ENCODE measurements at places on chromosomes 2 and 18.

DNA sequence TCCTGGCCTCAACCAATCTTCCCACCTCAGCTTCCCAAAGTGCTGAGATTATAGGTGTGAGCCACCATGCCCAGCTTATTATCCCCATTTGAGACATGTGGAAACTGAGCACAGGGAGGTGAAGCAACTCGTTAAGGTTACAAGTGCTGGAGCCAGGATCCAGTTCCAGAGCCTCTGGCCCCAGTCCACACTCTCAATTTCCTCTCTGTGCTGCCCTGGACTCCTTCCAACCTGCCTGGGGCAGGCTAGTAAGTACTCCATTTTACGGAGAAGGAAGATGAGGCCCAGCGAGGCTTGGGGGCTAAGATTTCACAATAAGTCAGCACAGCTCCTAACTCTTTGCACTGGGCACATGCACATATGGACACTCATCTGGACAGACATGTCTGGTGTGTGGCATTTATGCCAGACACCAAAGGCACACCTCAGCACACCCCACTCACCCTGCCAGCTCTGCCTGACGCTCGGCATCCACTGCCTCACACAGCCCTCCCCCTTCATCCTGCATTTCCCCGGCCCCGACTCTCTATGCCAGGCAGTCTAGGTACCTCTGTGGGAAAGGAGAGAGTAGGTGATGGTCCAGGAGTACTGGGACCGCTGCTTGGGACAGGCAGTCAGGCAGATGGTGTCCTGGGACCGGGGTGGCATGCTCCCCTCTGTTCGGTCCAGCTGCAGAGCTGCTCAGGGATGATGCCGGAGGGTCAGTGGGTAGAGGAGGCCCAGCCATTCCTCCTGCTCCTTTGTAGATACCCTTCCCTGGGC lies 20.5 kb downstream of the CFAP65 start:
- DNase-seq, result no peak

DNA sequence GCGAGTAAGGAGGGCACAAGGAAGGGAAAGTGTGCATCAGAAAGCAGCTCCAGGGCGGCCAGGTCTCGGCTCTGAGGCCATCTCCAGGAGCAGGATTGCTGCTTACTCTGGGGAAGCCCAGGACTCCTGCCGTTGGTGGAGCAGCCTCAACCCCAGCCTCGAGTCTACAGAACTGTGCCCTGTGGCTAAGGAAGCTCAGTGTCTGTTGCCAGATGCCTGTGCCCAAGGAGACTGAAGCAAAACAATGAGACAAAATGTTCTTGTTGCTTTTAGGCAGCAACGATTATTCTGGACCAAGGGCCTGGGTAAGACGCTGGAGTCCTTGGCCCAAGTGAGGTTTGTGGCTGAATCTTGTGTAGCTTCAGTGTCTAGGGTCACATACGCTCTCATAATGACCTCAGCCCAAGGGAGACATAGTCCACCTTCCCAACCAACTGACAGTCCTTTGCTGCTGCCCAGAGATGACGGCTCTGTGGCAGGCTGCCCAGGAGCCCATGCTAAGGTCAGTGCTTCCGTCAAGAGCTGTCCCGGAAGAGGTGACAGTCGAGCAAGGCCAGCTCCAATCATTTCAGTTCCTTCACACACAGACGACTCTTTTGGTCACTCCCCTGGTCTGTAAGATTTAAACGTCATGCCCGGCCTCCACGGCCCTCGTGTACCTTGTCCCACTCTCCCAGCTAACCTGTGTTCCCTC lies 223.8 kb downstream of the TTC32 start:
- DNase-seq, result no peak

- DNase-seq, result no peak
Measured at GRCh38 chr18:67550872-67551520, 34.5 kb upstream of the DSEL start.

DNA sequence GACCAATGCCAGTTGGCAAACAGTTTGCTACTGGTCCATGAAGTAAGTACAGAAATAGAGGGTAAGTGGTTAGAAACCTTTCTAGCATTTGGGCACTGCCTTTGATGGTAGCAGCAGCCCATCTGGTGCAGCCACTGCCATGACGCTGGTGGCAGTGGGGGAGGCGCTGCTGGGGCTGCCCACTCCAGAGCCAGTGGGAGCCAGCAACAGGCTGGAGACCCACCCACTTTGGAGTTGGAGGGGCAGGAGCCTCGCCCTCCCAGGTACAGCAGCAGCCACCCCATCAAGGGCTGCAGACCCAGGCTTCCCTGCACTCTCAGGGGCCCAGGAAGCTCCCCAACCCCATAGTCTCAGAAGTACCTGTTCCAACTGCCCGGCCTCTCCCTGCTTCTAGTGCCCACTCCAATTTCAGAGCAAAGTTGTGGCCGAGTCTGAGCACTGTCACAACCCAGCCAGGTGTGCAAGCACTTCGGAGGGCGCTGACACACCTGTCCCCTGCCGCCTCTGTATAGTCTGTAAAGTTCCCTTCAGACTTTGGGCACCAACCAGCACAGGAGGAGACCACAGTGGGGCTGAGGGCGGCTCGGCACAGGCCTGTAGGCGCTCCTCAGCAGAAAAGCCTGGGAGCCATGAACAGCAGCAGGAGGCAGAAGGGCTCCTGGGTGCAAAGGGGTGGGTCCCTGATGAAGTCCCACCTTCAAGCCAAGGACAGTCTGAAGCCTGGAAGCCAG lies 125.6 kb upstream of the CCDC150 start:
- no peak for DNase-seq

- DNase-seq, result no peak
Measured at GRCh38 chr2:195548198-195548940, 108.7 kb upstream of the SLC39A10 start.

DNA sequence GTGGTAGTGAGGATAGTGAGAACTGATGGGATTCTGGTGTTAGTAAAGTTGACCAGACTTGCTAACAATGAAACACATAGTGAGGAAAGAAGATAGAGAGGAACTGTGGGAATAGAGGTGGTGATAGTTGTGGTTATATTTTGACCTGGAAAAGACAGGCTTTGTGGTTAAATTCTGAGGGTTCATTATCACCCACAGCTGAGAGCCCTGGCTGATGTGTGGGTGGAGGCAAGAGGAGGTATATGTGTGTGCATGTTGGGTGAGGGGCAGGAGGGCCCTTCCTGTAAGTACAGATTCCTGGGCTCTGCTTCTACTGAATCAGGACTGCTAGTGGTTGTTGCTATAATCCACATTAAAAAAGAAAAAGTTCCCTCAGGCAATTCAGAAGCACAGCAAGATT lies 26.2 kb upstream of the TMEM163 start:
- no peak for DNase-seq

- DNase-seq, result no peak
Measured at GRCh38 chr18:72630991-72631390, 86.8 kb upstream of the CBLN2 start.

DNA sequence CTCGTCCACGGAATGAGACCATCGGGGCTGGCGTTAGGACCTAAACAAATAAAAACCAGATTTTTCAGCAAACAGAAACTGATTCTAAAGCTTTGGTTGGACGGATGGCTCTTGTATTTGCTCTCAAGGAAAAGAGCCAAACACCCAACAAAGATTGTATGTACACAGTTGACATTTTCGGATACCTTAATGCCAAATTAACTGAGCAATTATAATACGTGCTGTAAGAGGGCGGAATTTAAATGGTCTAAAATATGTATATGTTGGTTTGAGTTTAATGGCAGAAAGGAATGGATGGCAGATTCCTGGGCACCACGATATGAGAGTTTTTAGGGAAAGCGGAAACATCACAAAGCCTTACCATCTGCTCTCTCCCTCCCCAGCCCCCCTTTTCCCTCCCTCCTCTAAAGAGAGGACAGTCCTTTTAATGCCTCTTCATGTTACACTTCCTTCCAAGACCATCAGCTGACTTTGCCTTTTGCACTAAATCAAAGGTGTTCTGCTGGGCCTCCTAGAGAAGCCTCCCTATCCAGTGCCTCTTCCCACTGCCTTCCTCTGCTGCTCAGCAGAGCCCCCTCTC lies 33.3 kb downstream of the STAT1 start:
- no peak for DNase-seq

- no peak for DNase-seq
Measured at GRCh38 chr18:39841482-39842365, 2113.3 kb upstream of the PIK3C3 start.

- DNase-seq, result peak; percentile 44
Measured at GRCh38 chr2:74876081-74876886, 42.4 kb downstream of the HK2 start.

DNA sequence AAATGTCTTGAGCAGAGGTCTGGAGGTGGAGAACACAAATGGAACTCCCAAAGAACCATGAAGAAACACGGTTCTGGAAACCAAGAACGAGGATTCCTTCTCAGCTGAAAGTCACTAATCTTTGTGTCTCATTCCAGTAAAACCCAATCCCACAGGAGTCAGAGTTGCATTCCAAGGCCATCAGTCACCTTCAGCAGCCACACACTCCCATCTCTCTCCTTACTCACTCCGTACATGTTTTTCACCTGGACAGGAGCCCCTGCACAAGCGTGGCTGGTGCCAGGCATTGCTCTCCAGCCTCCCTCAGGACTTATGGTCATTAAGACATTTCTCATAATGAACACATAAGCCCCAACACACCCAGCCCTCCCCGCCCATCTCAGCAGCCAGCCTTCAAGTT lies 175.4 kb upstream of the SIX2 start:
- DNase-seq, result no peak

GRCh38 chr2:13616616-13617015 lies 899.9 kb downstream of the TRIB2 start:
- no peak for DNase-seq

- DNase-seq, result no peak
Measured at GRCh38 chr2:227376656-227377396, 2.3 kb downstream of the TM4SF20 start.

- DNase-seq, result no peak
Measured at GRCh38 chr2:239552213-239552926, 151.6 kb upstream of the HDAC4 start.

DNA sequence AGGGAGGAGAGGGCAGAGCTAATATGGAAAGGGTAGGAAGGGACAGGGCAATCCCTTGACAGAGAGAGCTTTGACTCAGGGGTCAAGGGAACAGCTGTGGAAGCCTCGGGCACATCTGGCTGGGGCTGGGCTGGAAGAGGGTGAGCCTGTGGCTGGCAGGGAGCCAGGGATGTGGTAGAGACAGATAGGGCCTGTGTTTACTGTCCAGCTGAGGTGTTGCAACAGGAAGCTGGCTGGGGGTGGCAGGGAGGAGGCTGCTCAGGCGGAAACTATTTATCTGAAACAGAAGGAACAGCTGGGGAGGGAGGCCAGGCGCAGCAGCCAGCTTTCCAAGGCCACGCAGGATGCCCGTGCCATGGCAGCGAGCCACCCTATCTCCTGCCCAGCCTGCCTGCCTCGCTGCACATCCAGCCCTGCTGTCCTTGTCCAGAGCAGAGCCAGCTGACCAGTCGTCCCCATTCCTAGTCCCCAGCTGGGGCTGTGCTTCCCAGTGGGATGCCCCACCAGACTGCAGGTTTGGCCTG lies 264.7 kb downstream of the CYP26B1 start:
- peak; percentile 90 for DNase-seq

- no peak for DNase-seq
Measured at GRCh38 chr2:239049421-239050251, 201.8 kb downstream of the TWIST2 start.

GRCh38 chr2:240401308-240401707 lies 34.2 kb upstream of the GPC1 start:
- no peak for DNase-seq

DNA sequence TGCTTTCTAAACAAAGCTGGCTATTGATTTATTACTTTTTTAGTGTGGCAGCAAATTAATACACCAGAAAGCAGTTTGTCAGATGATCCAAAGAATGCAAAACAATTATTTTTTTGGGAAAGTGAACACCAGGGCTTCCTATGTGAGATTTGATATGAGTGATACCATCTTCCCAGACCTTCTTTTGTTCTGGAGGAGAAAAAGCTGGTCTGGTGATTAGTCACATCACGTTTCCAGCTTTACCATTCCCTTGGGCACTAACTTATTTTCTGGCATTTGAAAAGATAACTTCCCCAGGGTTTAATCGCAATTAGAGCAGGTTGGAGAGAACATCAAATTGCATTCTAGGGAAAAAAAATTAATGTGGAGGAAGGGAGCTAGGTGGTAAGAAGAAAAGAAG lies 182.9 kb upstream of the TANK start:
- DNase-seq, result no peak

- no peak for DNase-seq
Measured at GRCh38 chr2:1704631-1705556, 39.4 kb downstream of the PXDN start.

DNA sequence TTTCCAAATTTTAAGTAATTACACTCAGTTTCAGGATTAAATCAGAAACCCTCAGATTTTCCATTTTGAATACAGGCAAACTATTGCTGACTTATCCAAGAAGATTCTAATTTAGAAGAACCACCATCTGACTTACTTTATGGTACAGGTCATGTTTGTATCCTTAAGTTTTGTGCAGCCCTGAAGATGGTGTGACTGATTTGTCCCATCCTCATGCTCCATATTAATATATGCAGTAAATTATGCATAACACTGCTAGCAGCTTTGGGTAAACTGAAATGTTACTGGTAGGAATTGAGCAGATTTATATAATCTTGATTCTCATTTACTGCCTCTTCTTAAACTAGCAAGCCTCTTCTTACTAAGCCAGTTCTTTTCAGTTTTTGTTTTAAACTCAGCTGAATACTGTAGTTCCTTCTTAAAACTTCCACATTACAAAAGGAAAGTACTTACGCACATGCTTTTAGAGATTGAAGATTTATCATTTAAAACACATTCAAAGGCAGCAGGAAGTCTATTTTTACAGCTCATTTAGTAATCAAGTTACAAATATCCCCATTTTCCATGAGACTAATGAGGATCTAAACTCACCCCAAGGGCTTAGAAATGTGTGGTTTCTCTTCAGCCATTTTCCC lies 25.7 kb downstream of the MEX3C start:
- no peak for DNase-seq

DNA sequence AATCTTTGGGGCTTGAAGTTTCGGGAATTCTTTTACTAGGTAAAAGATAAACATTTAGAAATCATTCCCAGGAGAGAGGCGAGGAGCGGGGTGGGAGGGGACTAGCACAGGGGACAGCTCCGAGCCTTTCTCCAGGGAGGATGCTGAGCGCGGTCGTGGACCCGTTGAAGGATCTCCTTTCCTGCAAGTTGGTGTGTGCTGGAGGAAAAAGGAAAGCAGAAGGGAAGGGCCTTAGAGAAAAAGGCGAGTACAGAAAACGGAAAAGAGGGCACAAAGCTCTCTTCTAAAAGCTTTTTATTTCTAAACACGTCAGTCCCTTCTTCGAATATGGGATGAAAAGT lies 640 bp downstream of the SLC39A6 start:
- DNase-seq, result no peak

- DNase-seq, result no peak
Measured at GRCh38 chr18:24930971-24931370, 421.0 kb downstream of the ZNF521 start.

GRCh38 chr18:46046126-46046525 lies 25.9 kb downstream of the PSTPIP2 start:
- no peak for DNase-seq
